ENCODE measurements at places on chromosomes 1 and 21. TPM values are rescaled to one million over a fixed set of nuclear protein-coding genes. Genes with fewer than 3 reads are reported as not detected.
A peak's percentile ranks its signal among the peaks of the same experiment; 100 is the strongest.

- DNase-seq, result no peak
- H3K36me3 ChIP-seq, result no peaks in the 10 kb centered on the region
- H3K27me3 ChIP-seq, result no peaks in the 10 kb centered on the region
- no peak overlapping the region for H3K4me3 ChIP-seq
These were observed 27.3 kb upstream of the VPS13D start for GRCh38 chr1:12202577-12202976.

DNA sequence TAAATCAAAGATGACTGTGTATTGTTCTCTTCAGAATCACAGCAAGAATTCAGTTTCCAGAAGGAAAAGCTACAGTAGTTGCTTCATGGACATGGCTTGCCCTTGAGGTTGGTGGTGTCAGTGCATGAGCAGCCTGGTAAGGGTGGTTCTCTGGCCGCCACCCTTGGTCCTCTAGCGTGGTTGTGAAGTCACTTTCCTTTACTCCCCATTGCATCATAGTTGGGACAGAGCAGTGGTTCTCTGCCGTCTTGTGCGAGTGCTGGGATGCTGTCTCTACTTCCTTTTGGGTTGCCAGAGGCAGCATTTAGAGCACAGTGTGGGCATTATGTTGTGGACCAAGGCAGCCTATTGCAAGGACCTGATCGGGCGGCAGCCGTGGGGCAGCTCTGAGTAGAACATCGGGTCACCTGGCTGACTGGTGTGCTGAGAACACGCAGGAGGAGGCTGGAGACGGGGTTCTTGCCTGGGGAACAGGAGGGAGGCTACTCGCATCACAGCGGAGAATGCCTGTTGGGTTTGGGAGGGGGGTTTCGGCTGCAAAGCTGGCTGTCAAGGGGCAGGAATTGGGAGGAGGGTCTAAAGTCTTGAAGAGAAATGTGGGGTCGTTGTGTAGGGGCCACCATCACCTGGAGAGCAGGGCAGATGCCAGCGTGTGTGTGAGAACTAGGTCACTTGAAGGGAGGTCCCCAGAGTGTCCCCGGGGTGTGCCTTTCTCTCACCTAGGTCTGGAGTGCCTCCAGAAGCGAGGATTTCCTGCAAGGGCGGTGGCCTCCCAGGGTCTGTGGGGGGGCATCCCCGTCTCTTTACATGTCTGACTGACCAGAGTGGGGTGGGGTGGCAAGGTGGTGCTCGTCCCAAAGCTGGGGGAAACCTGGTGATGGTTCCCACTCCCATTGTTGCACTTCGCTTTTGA, 6.3 kb downstream of the ARF1 start:
- H3K36me3 ChIP-seq, result peaks cover 13% of the 10 kb centered on the region
- H3K27me3 ChIP-seq, result no peaks in the 10 kb centered on the region
- H3K4me1 ChIP-seq, result peaks cover 65% of the 10 kb centered on the region
- H3K27ac ChIP-seq, result no peak overlapping the region

GRCh38 chr1:247266053-247266452, 10.2 kb downstream of the VN1R5 start:
- no peak for DNase-seq
- peaks cover 7% of the 10 kb centered on the region for H3K36me3 ChIP-seq
- no peaks in the 10 kb centered on the region for H3K4me1 ChIP-seq
- H3K27me3 ChIP-seq, result peaks cover 2% of the 10 kb centered on the region
- no peak overlapping the region for H3K4me3 ChIP-seq

DNA sequence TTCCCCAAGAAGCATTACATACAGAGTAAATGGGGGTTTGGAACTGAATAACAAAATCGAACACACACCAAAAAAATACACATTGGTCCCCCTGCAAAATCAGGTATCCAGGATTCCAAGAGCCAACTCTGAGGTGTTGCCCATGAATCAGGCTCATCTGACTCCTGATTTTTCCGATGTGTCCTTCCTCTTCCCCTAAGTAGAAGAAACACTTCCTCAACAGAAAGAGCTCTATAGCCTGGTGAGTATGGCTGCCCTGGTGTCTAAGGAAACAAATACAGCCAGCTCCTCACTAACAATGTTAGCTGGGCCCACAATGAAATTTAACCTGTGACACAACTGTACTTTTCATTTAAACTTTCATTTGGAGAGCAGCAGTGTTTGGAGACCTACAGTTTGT, 33.6 kb downstream of the ERI3 start:
- no peak overlapping the region for H3K4me3 ChIP-seq
- H3K27me3 ChIP-seq, result no peaks in the 10 kb centered on the region
- H3K4me1 ChIP-seq, result peaks cover 13% of the 10 kb centered on the region
- DNase-seq, result no peak
- peaks cover 11% of the 10 kb centered on the region for H3K36me3 ChIP-seq
- no peak overlapping the region for H3K27ac ChIP-seq

Gene SH3BGR
- 2.3 TPM for total RNA-seq

DNA sequence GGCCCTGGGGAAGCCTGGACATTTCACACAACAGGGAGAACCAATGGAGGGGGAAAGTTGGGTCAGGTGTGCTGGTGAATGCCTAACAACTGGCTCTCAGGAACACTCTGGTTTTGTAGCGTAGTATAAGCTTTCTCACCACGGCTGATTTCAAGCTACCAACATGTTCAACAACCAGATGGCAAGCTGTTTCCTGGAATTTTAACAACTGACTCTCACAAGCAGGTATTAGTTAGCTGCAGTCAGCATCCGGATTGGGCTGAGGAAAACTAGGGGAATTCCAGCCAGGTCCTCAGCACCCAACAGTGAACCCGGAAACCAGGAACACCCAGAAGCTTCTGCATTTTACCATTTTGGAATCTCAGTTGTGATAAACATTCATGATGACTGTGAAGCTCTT, 162.3 kb upstream of the CAMK1G start:
- no peak for DNase-seq
- H3K27ac ChIP-seq, result no peak overlapping the region
- H3K27me3 ChIP-seq, result no peaks in the 10 kb centered on the region
- no peak overlapping the region for H3K4me3 ChIP-seq

GRCh38 chr21:43358940-43359822, 67.8 kb downstream of the SIK1 start:
- H3K4me3 ChIP-seq, result no peak overlapping the region
- H3K4me1 ChIP-seq, result peaks cover 22% of the 10 kb centered on the region
- H3K27me3 ChIP-seq, result no peaks in the 10 kb centered on the region
- DNase-seq, result no peak
- H3K36me3 ChIP-seq, result no peaks in the 10 kb centered on the region

GRCh38 chr1:98264727-98265126, 343.9 kb upstream of the DPYD start:
- peaks cover 8% of the 10 kb centered on the region for H3K4me1 ChIP-seq
- no peaks in the 10 kb centered on the region for H3K27me3 ChIP-seq
- no peaks in the 10 kb centered on the region for H3K36me3 ChIP-seq
- H3K4me3 ChIP-seq, result no peak overlapping the region
- H3K27ac ChIP-seq, result no peak overlapping the region
- no peak for DNase-seq

DNA sequence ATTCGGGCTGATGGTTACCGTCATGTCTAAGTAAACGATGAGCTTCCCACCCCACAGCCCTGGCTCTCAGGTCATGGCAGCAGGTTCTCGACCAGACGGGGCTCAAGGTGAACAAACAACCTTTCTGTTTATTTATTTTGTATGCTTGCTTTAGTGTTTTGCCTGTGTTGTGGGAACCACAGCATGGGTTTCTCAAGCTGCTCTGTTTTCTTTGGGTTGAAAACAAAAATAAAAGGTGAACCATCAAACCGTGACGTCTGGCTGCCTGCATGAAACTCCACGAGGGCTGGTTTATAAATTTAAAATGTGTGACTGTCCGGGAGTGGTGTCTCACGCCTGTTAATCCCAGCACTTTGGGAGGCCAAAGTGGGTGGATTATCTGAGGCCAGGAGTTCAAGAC, 28.0 kb downstream of the TMEM51 start:
- H3K36me3 ChIP-seq, result no peaks in the 10 kb centered on the region
- peaks cover 35% of the 10 kb centered on the region for H3K4me1 ChIP-seq
- H3K4me3 ChIP-seq, result no peak overlapping the region
- DNase-seq, result no peak
- no peaks in the 10 kb centered on the region for H3K27me3 ChIP-seq

Gene HMGCS2
- not detected for total RNA-seq

GRCh38 chr1:199010492-199010891, 371.7 kb downstream of the PTPRC start:
- H3K36me3 ChIP-seq, result no peaks in the 10 kb centered on the region
- no peaks in the 10 kb centered on the region for H3K27me3 ChIP-seq

GRCh38 chr1:239575113-239575512, 188.7 kb downstream of the CHRM3 start:
- no peaks in the 10 kb centered on the region for H3K4me1 ChIP-seq
- DNase-seq, result no peak
- no peaks in the 10 kb centered on the region for H3K27me3 ChIP-seq
- no peaks in the 10 kb centered on the region for H3K36me3 ChIP-seq
- no peak overlapping the region for H3K4me3 ChIP-seq

Gene RGS7
- total RNA-seq, result 0.65 TPM

- H3K4me1 ChIP-seq, result peaks cover 14% of the 10 kb centered on the region
- H3K4me3 ChIP-seq, result peak overlapping the region; percentile 93
- H3K27me3 ChIP-seq, result peaks cover 92% of the 10 kb centered on the region
These were observed 1.0 kb upstream of the CDKN2C start for GRCh38 chr1:50968821-50969610.

GRCh38 chr1:106022312-106022902, 1034.1 kb upstream of the PRMT6 start:
- no peaks in the 10 kb centered on the region for H3K4me1 ChIP-seq
- H3K27ac ChIP-seq, result no peak overlapping the region
- no peaks in the 10 kb centered on the region for H3K36me3 ChIP-seq
- H3K4me3 ChIP-seq, result no peak overlapping the region
